ENCODE measurements at places on chromosomes 1 and 21.

- no peak for DNase-seq
These were observed 145.0 kb downstream of the PATJ start for GRCh38 chr1:61887076-61887867.

- DNase-seq: no peak
These were observed 13.8 kb upstream of the UBXN10 start for GRCh38 chr1:20172033-20172590.

DNA sequence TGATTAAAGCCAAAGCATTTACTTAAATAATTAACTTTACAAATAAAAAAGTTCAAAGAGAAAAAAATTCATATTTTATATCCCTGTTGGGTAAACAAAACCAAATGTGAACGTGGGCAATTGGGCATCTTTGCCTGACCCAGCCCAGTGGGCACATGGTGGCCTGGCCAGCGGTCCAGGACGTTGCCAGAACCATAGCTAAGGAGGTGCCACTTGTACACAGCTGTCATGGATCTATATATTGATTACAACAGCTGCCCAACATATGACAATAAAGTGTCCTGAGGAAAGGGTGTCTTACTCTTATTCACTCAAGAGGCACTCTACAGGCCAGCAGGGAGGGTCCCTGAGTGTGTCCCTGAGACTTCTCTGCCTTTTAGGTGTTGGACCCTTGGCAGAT is 78.5 kb downstream of the BCAR3 start:
- no peak for DNase-seq

DNA sequence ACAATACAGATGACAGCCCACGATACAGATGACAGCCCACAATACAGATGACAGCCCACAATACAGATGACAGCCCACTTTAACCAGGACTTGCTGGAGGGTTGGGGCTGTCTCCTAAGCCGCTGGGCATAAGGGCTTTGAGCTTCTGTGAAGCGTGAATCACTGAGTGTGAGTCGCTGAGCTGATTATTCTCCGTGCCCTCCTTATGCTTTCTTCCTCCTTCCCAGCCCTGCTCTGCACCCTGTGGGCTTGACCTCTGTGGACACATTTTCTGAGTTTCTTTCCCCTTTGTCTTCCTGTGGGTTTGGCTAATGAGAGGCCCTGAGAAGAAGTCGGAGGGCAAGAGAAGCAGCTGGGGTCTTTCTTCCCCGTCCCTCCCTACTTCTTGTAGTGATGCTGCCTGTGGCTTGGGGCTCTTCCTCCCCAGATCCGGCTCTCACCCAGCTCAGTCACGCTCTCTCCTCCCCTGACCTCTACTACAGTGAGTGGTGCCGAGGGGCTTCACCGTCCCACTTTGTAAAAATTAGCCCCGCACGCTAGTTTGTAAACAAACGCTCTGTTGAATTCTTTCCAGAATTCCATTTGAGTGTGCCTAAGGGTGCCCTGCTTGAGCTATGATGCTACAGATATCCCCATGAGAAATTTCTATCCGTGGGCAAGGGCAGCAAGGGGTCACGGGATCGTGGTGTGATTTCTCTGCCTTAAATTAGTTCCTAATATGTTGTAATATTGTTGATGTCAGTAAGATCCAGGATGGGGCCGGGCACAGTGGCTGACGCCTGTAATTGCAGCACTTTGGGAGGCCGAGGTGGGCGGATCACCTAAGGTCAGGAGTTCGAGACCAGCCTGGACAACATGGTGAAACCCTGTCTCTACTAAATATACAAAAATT is 46.4 kb upstream of the SOD1 start:
- peak; percentile 53 for DNase-seq

DNA sequence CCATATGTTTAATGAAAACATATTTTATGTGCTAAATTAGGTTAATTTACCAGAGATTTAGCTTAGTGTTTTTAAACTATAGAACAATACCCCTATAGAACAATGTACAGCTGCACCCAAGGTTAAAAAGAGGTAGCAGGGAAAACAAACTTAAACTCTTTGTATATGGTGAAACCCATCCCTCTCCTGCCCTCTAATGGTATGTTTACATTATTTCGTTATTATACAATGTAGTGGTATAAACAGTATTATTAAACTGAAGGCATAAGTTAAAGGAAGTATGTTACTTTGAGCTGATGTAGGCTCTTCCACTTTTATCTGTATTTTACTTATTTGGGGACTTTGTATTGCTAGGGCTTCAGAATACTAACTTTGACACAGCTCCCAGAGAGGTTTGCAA is 16.7 kb upstream of the ZYG11A start:
- DNase-seq: no peak

- DNase-seq: no peak
These were observed 66.7 kb downstream of the KCNJ6 start for GRCh38 chr21:37849506-37850102.

GRCh38 chr1:46133781-46134350 is 1.4 kb upstream of the PIK3R3 start:
- no peak for DNase-seq

- no peak for DNase-seq
These were observed 18.1 kb downstream of the CYP4B1 start for GRCh38 chr1:46816930-46817329.

DNA sequence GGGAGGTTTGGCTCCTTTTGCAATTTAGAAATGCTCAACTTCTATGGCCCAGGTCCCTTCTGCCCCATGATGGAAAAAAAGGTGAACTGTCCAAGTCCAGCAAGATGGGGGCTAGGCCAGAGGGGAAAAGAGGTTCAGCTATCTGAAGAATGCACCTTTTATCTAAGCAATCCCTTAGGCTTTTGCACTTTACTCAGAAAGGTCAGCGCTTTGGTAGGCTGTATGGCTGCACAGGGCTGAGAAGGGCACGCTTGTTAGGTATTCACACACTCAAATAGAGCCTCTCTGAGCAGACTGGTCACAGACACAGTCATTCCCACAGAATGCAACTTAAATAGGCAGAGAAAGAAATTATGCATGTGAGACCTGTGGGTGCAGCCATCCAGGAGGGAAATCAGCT is 31.0 kb downstream of the KANK4 start:
- no peak for DNase-seq

- peak; percentile 51 for DNase-seq
These were observed 85.4 kb upstream of the SLC25A33 start for GRCh38 chr1:9453779-9454418.

GRCh38 chr1:150383631-150384324 is 19.8 kb downstream of the RPRD2 start:
- DNase-seq: no peak

GRCh38 chr1:110258734-110259133 is 48.6 kb downstream of the KCNC4 start:
- DNase-seq: no peak

- DNase-seq: no peak
These were observed 27.0 kb upstream of the HMGB4 start for GRCh38 chr1:33836911-33837310.

DNA sequence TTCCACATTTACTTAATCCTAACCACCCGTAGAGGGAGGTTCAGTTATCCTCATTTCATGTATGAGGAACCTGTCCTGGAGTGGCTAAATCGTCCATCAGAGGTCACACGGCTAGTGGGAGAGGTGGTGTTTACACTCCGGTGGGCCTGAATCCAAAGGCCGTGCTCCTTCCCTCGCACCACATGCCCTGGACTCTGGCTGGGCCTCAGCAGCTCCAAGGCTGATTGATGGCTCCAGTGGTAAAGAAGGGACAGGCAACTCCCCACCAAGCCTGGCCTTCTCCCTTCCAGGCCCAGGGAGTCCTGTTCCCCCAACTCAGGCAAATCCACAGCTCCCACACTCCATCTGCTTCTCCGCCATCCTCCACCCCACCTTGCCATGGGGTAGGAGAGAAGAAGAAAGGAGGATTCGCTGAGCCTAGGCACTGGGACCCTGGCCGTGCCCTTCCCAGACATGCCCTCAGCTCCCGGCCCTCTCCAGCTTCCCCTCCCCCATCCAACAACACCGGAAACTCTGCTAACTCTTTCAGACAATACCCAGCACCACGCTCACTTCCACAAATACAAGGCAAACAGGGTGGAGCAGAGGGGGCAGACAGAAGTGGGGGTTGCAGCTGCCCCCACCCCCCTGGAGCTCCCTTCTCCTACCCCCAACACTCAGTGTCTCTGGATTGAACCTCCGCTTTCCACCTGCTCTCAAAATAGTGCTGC is 10.9 kb downstream of the ARHGEF2 start:
- no peak for DNase-seq

- no peak for DNase-seq
These were observed 5.2 kb downstream of the GJC2 start for GRCh38 chr1:228154670-228155571.

DNA sequence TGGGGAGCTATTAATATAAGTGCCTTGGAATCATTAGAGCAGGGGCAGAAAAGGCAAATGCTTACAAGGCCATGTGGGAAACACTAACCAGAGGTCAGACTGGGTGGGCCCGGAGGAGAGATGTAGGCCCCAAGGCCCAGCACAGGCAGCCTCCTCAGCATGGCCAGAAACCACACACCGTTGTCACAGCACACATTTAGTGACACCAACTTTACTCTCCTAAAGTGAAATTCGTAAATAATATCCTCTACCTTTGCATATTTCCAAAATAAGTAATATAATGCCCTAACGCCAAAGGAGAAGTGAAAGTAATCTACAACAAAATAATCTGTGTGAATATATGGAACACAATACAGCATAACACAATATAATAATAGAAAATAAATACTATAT is 62.6 kb downstream of the KIF21B start:
- no peak for DNase-seq

DNA sequence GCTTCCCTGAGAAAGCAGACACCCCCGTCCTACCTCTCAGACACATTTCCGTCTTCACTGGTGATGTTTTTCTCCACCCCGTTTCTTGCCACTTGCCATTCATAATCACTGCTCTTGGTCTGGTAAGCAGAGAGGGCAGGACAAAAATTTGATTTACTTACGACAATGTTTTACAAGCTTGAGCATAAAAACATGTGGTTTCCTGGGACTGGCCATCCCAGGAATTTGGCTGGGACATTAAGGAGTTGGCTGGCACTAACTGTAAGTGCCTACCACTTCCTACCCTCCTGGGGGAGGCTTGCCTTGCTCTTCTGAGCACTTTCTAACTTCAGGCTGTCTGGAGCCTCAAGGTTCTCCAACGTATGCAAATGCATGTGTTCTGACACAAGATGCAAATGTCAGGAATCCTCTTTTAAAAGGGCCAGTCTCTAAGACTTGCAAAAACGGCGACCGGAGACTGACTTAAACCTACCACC is 24.2 kb downstream of the ZBTB18 start:
- DNase-seq: no peak

- no peak for DNase-seq
These were observed 26.1 kb upstream of the SLC19A1 start for GRCh38 chr21:45568383-45568782.

DNA sequence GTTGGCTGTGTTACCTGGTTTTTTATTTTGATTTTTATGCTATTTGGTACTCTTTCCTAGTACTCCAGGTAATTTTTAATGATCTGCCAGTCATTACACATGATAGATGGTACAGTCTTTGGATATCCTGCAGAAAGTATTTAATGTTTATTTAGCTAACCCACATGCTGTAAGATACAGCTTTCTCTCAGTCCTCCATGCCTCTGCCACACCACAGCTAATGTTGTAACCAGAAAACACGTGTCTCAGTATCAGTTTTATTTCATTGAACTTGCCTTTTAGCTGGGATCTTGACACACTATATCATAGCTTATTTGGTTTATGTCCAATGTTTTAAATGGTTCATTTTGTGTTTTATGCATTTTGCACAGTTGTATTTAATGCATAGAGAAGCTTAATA is 1648.4 kb downstream of the KCNT2 start:
- no peak for DNase-seq

DNA sequence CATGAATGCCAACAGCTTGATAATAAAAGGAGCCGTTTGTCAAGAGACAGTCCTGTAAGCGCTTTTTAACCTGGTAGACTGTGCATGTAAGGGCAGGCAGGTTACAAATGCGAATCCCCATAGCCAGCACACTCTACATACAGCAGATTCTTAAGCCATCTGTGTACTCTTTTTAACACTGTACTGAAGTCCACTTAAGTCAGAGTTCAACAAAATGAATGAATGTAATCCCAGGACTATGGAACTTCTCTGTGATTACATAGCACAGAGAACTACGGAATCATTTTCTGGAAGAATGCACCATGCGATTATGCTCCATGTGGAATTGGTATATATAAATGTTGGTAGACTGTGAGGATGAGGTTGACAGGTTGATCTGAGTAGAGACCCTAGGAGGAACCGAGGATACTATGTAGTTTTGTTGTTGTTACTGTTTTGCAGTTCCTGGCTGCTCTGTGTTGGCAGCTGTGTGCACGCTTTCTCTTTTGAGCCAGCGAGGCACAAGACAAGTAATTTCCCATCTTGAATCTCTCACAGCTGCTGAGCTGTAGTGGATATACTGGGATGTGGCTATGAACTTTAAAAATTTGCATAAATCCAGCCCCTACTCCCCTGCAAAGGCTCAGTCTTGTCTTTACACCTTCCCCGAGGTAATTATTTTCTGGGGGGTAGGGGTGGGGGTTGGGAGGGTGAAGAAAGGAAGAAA is 21.9 kb downstream of the LRRC8D start:
- DNase-seq: no peak

DNA sequence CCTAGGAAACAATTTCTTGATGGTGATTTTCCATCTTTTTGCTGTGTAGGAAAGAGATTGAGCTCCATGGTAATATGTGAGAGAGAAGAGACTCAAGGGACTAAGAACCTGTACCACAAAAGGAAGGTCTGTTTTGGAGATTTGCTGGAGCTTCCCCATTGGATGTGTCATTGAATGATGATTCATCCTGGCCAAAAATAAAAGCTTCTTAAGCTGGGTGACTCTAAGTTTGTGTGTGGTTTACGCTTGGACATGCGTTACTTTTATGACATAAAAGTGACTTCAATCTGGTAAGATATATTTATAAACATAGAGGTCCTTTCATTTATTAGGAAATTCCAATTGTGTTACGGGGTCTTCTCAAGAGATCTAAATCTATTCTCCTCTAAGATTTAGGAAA is 17.4 kb upstream of the IL19 start:
- no peak for DNase-seq

- DNase-seq: no peak
These were observed 114.2 kb downstream of the BCAR3 start for GRCh38 chr1:93567255-93567918.

- DNase-seq: no peak
These were observed 26.2 kb downstream of the EXTL2 start for GRCh38 chr1:100868364-100868995.

DNA sequence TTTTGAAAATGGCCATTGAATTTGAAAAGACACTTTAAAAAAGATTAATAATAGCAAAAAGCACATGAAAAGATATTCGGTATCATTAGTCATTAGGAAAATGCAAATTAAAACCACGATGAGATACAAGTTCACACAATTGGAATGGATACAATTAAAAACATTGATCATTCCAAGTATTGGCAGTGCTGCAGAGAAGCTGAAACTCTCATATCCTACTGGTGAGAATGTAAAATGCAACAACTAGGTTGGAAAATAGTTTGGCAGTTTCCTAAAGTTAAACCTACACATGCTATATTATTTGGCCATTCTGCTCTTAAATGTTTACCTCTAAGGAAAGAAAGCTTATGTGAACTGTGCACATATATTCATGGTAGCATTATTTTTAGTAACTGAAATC is 838.7 kb upstream of the PRMT6 start:
- DNase-seq: no peak

- no peak for DNase-seq
These were observed 45.5 kb downstream of the LPAR3 start for GRCh38 chr1:84847253-84848250.

Data from WERI-Rb-1 (cell line).